Peyer's patch (tissue), 4 donors: ENCODE measurements at places on chromosomes 13 and 19.

DNA sequence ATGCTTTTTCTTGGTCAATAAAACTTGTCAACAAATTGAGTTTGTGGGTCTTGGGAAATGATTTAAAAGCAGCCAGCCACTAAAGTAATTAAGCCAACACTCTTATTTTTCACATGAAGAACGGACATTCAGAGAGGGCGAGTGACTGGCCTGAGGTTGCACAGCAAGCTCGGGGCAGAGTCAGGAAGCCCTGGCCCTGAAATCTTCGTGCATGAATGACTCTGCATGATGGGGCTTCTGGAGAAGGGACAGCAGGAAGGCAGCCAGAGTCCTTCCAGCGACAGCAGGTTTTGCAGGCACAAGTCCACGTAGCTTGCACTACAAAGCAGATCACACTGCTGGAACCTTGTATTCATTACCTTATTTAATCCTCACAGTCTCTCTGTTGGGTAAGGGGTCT lies 232.5 kb downstream of the ZNF536 start:
- DNase-seq, result no peak

- no peak for DNase-seq
Observed at GRCh38 chr19:8544168-8544567, 30.2 kb upstream of the ZNF414 start.

- DNase-seq, result no peak
Observed at GRCh38 chr13:24033527-24034302, 126.8 kb upstream of the SPATA13 start.

DNA sequence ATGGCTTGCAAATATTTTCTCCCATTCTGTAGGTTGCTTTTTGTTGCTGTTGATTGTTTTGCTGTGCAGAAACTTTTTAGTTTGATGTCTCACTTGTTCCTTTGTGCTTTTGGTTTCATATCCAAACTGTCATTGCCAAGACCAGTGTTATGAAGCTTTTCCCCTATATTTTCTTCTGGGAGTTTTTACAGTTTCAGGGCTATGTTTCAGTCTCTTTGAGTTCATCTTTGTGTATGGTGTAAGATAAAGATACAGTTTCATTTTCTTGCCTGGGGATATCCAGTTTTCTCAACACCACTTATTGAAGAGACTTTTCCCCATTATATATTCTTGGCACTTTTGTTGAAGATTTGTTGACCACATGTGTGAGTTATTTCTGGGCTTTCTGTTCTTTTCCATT lies 139.9 kb downstream of the MRPL57 start:
- DNase-seq, result no peak
